ENCODE measurements at places on chromosomes 1 and 21.

- no peak for DNase-seq
Observed at GRCh38 chr1:98002288-98002687, 81.5 kb upstream of the DPYD start.

DNA sequence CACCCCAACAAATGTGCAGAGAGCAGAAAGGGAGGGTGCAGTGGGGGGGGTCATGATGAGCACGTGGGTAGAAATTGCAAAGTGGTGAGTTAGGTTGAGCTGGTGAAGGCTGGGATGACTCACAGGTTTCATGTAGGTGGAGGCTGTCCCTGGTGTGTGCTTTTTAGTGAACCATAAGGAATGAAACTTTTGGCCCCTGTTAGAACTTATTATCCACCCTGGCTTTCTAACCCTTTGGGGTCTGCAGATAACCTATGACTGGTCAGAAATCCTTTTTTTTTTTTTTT, 46.9 kb downstream of the DOP1B start:
- no peak for DNase-seq

DNA sequence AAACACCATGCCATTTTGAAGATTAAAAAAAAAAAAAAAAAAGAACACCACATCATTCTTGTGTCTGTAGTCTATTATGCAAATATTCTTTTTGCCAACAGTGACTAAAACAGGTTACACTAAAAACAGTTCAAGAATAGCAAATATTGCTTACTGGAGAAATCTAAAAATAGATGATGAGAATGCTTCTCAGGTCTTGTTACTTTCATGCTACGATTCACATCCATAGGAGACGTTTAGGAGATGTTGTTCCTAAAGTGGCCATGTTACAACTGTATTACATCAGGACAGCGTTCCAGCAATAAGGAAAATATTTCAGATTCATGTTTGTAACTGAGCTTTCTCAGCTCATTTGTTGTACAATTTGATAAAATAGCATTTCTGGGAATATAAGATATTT, 32.3 kb downstream of the RAB3GAP2 start:
- DNase-seq = no peak

- no peak for DNase-seq
Observed at GRCh38 chr1:30855686-30856259, 52.8 kb downstream of the SDC3 start.

DNA sequence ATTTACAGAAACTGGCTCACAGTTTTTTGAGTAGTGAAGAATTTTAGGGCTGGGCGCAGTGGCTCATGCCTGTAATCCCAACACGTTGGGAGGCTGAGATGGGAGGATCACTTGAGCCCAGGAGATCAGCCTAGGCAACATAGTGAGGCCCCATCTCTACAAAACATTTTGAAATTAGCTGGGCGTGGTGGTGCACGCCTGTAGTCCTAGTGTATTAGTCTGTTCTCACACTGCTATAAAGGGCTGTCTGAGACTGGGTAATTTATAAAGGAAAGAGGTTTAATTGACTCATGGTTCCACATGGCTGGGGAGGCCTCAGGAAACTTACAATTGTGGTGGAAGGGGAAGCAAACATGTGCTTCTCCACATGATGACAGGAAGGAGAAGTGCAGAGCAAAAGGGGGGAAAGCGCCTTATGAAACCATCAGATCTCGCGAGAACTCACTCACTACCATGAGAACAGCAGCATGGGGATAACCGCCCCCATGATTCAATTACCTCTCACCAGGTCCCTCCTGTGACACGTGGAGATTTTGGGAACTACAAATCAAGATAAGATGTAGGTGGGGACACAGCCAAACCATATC, 24.4 kb upstream of the DYRK1A start:
- DNase-seq = no peak

GRCh38 chr1:64387389-64388285, 82.3 kb upstream of the CACHD1 start:
- no peak for DNase-seq

DNA sequence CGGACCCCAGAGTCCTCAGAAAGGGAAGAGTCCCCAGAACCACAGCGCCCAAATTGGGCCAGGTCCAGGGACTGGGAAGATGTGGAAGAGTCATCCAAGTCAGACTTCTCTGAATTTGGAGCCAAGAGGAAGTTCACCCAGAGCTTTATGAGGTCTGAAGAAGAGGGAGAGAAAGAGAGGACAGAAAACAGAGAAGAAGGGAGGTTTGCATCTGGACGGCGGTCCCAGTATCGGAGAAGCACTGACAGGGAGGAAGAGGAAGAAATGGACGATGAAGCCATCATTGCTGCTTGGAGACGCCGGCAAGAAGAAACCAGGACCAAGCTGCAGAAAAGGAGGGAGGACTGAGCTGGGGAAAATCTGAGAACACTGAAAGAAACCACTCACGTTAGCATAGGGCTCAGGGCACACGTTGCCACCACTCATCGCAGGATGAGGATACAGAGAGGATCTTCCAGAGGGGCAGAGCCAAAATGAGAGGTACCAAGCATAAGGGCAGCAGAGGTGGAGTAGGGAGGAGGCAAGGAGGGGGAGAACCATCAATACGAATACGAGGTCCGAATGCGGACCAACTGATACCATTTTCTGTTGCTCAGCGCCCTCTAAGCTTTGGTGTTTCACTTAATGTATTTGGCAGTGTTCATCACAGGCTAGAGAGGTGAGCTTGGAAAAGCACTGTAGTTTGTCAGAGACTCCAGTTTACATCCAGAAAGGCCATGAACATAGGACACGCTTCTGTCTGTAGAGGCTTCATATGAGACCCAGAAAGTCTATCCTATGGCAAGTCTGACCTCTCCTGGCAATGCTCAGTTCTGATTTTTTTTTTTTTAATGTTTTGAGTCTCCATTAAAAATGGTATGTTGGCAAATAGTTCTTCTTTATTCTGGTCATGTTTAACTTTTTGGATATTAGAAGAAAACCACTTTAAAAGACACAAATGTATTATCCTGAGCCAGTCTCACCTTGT, 34.7 kb downstream of the STYXL2 start:
- DNase-seq = no peak

- DNase-seq = no peak
Observed at GRCh38 chr1:208164609-208165008, 79.6 kb downstream of the PLXNA2 start.

DNA sequence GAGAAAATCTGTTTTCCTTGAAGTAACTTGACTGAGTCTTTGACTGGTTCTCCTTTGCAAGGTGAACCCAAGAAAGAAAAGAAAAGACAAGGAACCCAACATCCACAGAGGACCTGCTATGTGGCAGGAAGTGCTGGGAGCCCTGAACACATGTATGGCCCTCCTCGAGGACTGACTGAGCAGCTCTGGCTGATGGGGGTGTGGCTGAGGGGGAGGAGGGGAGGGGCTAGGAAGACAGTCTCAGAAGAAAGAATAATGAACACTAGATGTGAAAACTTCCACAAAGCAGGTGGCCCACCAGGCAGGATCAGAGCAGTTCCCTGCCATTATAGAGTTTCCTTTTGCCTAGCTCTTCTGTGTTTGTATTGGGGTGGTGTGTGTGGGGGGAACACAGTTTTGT, 26.1 kb downstream of the NENF start:
- DNase-seq = no peak

DNA sequence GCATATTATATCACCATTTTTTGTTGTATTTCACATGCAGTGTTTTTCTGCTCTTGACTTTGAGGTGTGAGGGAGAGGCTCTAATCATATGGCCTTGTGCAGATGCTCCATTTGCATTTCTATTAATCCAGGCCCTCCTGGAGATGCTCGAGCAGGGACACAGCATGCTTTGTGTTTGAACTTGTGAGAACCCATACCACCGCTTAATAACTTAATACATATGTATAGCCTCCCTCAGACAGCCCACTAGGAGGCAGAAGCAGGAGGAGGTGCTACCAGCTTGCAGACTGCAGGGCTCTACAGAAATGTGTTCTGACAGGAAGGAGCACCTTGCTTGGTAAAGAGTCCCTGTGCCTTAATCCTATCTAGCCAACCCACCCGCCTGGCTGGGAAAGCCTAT, 155.2 kb downstream of the BARHL2 start:
- DNase-seq = no peak

DNA sequence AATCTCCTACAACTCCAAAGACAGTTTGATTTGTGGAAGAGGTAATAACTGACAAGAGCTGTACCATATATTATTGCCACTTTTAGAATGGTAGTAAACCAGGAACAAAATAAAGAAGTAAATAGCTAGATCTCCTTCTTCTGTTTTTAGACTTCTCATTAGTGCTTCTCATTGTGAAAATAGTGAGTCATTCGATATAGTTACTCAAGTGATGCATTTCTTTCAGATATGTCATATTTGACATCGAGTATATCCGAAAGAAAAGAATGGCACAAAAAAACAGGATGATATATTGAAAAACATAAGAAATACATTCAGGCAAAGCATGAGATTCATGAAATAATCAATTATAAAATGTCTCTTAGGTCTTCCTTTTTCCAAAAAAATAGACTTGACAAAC, 1346.1 kb downstream of the BRINP3 start:
- DNase-seq = no peak

- no peak for DNase-seq
Observed at GRCh38 chr1:64569411-64569810, 99.5 kb downstream of the CACHD1 start.

- DNase-seq = no peak
Observed at GRCh38 chr1:206566999-206567398, 45.3 kb downstream of the EIF2D start.

GRCh38 chr1:162908236-162908635, 47.3 kb upstream of the CCDC190 start:
- no peak for DNase-seq

GRCh38 chr1:11151826-11152612, 37.1 kb upstream of the ANGPTL7 start:
- no peak for DNase-seq

- DNase-seq = no peak
Observed at GRCh38 chr21:37670883-37671282, 245.4 kb downstream of the KCNJ6 start.

GRCh38 chr21:19850157-19850556, 1148.1 kb upstream of the NCAM2 start:
- no peak for DNase-seq

DNA sequence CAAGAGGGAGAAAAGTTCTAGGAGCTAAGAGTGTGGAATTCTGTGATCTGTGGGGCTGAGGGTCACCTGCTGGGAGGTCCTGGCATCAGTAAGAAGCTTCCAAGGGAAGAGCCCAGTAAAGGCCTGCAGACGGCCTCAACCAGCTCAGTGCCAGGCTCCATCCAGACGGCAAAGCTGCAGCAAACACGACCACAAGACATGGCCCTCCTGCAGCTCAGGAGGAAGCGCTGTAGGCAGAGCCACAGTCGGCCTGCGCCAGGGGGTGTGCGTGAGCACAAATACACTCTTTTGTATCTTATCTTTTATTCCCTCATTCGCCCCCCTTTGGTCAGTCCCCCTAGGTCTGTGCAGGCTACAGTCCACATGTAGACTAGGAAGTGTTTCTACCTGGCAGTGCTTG, 13.4 kb downstream of the C1orf174 start:
- DNase-seq = no peak

DNA sequence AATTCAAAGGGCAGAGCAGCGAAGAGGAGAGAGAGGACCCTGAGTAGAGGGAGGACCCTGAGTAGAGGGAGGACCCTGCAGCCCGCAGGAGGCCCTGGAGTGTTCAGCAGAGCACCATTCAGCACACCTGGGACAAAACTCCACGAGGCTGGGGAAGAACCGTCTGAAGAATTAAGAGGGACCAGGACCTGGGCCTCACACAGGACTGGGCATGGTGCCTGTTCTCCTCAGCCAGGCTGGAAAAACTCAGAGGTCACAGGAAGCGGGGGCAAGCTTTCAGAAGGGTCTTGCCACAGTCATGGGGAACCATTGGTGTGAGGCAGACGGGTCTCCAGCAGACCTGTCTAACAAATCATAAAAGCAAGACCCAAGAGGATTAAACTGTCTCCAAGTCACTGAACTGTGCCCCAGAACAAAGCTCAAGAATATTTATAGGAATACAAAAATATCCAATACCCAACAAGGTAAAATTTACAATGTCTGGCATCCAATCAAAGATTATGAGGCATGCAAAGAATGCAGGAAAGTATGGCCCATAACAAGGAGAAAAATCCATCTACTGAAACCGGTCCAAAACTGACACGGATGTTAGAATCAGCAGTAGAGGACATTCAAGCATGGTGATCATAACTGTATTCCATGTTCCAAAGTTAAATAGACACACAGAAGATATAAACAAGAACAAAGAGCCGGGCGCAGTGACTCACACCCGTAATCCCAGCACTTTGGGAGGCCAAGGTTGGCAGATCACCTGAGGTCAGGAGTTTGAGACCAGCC, 30.6 kb downstream of the MORN1 start:
- no peak for DNase-seq

- DNase-seq = peak; percentile 82
Observed at GRCh38 chr1:211925016-211925415, 94.5 kb upstream of the LPGAT1 start.

- DNase-seq = peak; percentile 93
Observed at GRCh38 chr1:153626904-153627714, at the start of gene S100A13. S100A13 (minus strand) TSS chr1:153627505; CDS start chr1:153626472, 1,033 bp downstream.

- no peak for DNase-seq
Observed at GRCh38 chr1:20184997-20185833, 681 bp upstream of the UBXN10 start.

DNA sequence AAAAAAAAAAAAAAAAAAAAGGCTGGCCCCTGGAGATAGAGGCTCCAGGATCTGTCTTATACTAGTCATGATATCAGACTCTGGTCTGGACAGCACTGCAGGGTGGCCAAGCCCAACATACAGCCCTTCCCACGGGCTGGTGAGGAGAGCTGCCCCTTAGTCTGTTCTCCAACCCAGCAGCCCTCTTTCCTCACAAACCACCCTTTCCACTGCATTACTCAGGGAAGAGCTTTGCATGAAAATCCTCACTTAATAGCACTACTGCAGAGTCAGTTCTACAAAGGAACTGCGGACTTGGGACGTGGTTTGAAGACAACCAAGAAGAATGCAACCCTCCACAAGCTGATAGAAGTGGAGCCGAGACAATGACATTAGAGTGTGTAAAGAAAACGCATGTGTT, 5.7 kb downstream of the BCAR3 start:
- no peak for DNase-seq

- no peak for DNase-seq
Observed at GRCh38 chr1:204438628-204439027, 27.0 kb upstream of the PPP1R15B start.

- DNase-seq = no peak
Observed at GRCh38 chr21:22885614-22886013, 1887.4 kb downstream of the NCAM2 start.

DNA sequence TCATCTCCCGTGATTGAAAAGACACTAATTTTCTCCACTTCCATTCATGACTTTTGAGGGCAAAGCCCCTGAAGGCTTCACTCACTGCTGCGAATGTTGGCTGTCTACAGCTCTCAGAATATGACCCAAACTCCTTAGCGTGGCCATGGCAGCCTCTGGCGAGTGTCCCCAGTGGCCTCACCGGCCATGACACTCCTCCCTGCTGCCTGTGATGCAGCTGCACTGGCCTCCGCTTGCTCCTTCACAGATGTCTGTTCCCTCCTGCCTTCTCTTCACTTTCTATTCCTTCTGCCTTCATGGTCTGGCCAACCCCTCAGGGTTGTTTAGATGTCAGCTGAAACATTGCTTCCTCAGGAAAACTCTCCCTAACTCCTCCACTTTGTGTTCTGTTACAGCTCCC, 30.8 kb upstream of the PTPRF start:
- no peak for DNase-seq

- DNase-seq = no peak
Observed at GRCh38 chr1:161223805-161224694, 622 bp upstream of the APOA2 start.
